ENCODE measurements at places on chromosomes 12 and 14.

- peak; percentile 60 for DNase-seq
Measured at GRCh38 chr12:44876544-44877410, 662 bp upstream of the NELL2 start.

- DNase-seq, result no peak
Measured at GRCh38 chr14:32038876-32039275, 38.2 kb upstream of the ARHGAP5 start.

DNA sequence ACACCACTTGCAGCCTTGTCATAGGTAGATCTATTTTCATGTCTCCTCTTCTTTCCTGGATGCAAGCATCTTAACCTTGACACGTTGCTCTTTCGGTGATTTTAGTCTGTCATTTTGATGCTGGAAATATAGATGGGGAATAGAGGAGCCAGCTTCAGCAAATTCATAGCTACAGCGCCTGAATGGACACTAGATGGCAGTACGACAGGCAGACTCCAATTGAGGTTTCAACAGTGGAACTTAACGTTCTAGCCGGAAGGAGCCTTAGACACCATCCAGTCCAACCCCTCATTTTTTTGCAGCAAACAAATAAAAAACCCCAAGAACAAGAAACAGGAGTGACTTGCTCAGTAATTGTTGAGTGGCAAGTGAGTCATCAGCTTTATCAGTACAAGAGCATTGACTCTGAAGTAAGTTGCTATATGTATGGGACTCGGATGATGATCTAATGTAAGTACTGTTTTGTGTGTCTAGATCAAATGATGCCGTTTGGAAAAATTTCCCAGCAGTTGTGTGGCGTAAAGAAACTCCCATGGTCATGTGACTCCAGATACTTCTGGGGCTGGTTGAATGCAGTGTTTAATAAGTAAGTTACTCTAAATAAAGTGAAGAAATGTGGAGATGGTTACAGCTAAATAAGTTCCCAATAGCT lies 9.0 kb downstream of the DMAC2L start:
- no peak for DNase-seq

DNA sequence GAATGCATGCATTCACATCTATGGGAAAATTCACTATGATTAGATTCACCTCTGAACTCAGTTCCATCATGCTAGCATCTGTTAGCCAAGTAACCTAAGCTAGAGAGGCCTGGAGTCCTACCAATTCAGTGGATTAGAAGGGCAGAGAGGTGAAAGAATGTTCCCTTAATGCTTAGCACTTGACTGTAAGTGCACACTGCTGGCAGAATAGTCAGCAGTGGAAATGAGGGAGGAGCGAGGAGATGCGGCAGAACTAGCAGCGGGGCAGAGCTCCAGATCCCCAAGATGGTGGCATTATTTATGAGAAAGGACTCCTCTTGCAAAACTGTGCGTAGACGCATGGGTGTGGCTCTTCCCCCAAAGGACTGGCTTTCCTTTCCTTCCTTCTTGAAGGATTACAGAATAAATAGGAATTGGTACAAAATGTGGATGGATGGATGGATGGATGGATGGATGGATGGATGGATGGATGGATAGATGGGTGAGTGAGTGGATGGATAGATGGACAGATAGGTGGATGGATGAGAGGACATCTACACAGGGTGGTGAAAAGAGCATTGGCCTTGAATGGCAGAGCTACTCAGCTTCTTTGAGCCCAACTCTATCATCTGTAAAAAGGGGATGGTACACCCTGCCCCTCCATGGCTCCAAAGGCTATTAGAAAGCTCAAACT lies 227.2 kb downstream of the CHST11 start:
- DNase-seq, result no peak

- no peak for DNase-seq
Measured at GRCh38 chr12:119695034-119695433, 27.1 kb downstream of the PRKAB1 start.

DNA sequence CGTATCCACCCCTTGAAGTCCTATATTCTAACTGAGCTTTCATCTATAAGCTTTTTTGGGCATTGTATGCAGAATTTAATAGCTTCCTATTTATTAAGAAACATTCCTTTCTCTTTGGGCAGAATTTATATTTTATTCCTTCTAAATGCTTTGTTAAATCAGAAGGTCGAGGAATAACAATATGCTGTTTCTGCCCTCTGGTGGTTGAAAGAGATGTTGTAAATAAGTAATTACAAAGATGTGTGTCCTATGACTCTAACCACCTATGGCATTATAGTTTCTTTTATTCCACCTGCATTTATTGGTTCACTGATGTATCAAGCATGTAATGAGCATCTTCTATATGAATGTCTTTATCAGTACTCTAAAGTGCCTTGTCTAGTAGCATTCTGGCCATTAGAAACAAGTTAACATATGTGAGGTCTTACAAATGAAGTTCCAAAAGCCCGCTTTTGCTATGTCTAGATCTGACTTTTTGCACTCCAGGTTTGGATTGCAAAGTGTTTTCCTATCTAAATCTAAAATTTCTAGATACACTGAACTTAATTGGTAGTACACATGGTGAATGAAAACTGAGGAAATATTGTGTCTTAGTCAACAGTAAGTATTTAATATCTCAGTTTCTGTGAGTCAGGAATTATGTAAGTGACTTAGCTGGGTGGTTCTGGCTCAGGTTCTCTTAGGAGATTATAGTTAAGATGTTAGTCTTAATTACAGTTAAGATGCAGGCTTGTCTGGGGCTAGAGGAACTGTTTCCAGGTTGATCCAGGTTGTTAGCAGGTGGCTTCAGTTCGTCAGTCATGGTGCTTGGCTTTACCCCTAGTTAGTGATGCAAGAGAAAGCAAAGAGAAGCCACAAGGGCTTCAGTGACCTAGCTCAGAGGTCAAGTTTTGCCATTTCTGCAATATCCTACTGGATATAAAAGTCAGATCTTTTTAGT lies 57.5 kb downstream of the PLEKHA5 start:
- no peak for DNase-seq

- no peak for DNase-seq
Measured at GRCh38 chr14:85413836-85414526, 116.0 kb upstream of the FLRT2 start.

DNA sequence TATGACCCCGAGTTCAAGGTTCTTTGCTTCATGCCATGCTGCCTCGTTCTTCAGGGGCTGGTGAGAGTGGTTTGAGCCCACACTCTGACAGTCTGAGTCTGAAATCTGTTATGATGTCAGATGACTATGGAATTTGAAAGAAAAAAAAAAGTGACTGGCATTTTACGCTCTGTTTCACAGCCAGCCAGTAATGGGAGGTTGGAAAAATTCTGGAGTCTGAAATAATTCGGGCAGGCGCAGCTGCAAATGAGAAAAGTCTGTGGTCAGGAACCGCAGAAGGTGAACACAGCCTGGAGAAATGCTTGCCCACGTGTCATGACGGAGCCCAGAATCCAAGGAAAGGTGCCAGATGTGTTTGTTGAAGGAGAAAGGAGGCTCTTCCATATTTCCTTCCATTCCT lies 269.8 kb upstream of the PWP1 start:
- no peak for DNase-seq

Measured in 8988T (cell line).